A375 (cell line): ENCODE measurements at places on chromosomes 13 and 19. TPM values are rescaled to one million over a fixed set of nuclear protein-coding genes. Genes with fewer than 3 reads are reported as not detected.

The LILRA5 gene
- total RNA-seq, result not detected in 2 replicates

The CGB5 gene
- total RNA-seq, result not detected in 2 replicates

The CRTC1 gene
- total RNA-seq, result 7.3 and 7.5 TPM in 2 replicates

The ZNF586 gene
- total RNA-seq, result 16.2 TPM in 2 replicates

The TMPRSS9 gene
- 0.57 TPM in 1 of 2 replicates, not detected in the other for total RNA-seq

The SEMA6B gene
- 27.4 and 35.0 TPM in 2 replicates for total RNA-seq

The KLK5 gene
- not detected in 2 replicates for total RNA-seq

The JAK3 gene
- total RNA-seq, result 0.45 and 0.79 TPM in 2 replicates

The ZNF77 gene
- 0.53 and 2.5 TPM in 2 replicates for total RNA-seq

The CDC42EP5 gene
- total RNA-seq, result 6.3 and 6.6 TPM in 2 replicates

The ZNF470 gene
- total RNA-seq, result 2.2 and 2.6 TPM in 2 replicates

The DZIP1 gene
- total RNA-seq, result 63.3 and 63.9 TPM in 2 replicates

The PSPN gene
- total RNA-seq, result 1.2 TPM in 2 replicates

The JOSD2 gene
- total RNA-seq, result 42.8 and 58.6 TPM in 2 replicates

The URAD gene
- not detected in 2 replicates for total RNA-seq

The BBC3 gene
- 15.8 and 16.9 TPM in 2 replicates for total RNA-seq

The ZNF534 gene
- total RNA-seq, result not detected in 2 replicates

The NAPSA gene
- not detected in 2 replicates for total RNA-seq

The TMEM86B gene
- 0.90 and 3.1 TPM in 2 replicates for total RNA-seq

The DMWD gene
- 73.8 and 79.2 TPM in 2 replicates for total RNA-seq
